ENCODE measurements at places on chromosomes 1 and 21.

DNA sequence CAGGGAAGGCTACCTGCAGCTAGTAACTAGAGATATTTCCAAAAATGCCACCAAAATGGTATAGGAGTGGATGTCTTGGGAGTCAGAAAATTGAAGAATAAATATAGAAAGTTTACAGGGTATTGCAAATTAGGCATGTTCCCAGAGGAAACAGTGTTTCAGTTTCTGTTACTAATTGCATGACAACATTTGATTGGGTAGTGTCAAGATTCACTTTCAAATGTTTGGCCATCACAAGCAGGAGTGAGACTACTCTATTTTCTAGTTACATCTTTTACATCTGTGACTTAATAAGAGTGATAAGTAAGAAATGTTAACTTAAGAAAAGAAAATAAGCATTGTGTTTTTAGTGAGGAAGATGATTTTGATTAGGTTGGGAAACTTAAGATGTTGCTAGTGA lies 30.2 kb downstream of the AMY1C start:
- no peak for DNase-seq

- DNase-seq, result no peak
These were observed 737 bp downstream of the HES4 start for GRCh38 chr1:998995-999724.

DNA sequence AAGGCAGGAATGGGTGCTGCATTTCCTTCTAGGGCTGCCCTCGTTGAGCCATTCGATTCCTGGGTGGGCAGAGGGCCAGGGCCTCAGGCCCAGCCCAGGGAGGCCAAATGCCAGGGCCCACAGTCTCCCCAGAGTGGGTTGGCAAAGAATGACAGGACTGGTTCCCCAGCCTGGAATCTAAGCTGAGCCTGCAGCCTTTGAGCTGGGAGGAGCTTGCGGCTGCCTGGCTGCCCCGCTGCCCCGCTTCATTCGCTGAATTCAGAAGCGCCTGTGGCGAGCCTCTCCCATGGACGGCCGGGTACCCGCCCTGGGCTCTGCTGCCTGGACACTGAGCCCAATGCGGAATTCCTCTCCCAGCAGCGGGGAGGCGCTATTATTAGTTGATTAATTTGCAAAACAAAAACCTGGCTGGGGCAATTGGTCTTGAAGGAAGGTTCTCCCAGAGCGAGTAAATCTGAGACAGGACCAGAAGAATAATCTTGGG lies 32.3 kb upstream of the TARDBP start:
- DNase-seq, result peak; percentile 71

DNA sequence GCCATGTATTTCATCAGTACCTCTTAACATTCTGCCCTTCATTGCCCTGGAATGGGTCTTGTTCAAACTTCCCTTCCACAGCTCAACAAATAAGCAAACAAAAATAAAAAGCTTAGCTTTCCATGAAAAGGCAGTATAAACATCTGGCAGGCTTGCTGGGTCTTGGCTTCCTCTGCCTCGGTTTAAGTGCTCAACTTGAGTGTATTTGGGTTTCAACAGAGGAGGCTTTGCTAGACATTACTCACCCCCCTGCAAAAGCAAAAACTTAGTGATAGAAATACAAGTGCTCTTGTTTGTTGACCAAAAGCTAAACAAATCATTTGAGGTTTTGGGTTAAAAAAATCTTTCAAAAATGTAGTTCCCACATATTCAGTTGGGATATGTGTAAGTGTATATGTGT lies 518.5 kb downstream of the PLPP3 start:
- DNase-seq, result peak; percentile 56

DNA sequence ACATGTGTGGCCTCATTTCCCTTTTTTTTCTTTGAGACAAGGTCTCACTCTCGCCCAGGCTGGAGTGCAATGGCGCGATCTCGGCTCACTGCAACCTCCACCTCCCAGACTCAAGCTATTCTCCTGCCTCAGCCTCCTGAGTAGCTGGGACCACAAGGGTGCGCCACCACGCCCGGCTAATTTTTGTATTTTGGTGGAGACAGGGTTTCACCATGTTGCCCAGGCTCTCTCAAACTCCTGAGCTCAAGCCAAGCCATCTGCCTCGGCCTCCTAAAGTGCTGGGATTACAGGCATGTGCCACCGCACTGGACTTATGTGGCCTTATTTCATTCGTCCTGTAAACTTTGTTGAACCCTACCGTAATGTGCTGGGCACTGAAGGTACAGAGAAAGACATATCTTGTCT lies 569 bp upstream of the WARS2 start:
- no peak for DNase-seq

GRCh38 chr1:89563957-89564604 lies 39.5 kb downstream of the LRRC8B start:
- DNase-seq, result no peak

GRCh38 chr1:65048335-65048734 lies 82.0 kb upstream of the JAK1 start:
- DNase-seq, result no peak

DNA sequence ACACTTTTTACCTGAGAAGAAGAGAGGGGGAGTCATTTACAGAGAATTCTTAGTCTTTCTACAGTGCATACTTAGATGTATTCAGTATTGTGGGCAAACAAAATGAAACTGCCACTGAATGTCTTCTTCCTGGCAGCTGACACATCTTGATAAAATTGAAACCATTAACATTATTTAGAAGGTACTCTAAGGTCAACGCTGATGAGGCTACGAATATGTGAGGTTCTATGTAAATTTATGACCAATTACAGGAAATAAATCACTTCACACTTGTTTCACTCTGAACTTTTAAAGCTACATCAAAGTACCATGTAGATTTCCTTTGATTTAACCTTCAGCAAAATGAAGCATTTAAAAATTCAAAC lies 51.3 kb upstream of the GFI1 start:
- no peak for DNase-seq

GRCh38 chr1:5979536-5980313 lies 12.5 kb downstream of the NPHP4 start:
- no peak for DNase-seq

DNA sequence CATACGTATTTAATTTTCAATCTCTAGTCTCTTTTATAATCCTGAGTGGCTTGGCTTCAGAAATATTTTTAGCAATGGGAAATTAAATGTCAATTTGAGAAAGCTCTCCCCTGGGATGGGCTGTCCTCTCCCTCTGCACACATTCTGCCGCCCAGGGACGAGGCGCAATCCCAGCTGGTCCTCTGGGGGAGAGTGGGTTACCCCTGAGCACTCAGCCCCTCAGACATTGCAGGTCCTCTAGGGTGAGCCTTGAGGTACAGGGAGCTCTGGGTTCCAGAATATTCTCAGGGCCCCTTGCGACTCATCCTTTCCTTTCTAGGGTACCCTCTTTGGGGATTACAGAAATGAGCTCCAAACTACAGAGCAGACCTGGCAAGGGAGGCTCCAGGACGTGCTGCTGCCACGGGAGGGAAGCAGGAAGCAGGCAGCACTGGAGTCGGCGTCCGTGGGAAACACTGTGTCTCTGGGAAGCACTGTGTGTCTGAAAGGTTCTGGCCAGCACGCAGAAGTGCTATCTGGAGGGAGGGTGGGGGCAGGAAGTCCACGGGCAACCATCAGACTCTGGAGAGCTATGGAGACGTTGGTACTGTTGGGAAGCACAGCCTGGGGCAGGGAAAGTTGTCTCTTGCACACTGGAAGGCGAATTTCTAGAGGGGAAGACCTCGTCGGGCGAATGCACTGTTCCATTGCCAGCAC lies 343.3 kb upstream of the VAMP3 start:
- no peak for DNase-seq

GRCh38 chr1:169644297-169644696 lies 14.4 kb upstream of the SELP start:
- no peak for DNase-seq

GRCh38 chr1:60149251-60149650 lies 75.7 kb upstream of the C1orf87 start:
- DNase-seq, result no peak

- no peak for DNase-seq
These were observed 344.6 kb downstream of the LMO4 start for GRCh38 chr1:87673309-87673708.

DNA sequence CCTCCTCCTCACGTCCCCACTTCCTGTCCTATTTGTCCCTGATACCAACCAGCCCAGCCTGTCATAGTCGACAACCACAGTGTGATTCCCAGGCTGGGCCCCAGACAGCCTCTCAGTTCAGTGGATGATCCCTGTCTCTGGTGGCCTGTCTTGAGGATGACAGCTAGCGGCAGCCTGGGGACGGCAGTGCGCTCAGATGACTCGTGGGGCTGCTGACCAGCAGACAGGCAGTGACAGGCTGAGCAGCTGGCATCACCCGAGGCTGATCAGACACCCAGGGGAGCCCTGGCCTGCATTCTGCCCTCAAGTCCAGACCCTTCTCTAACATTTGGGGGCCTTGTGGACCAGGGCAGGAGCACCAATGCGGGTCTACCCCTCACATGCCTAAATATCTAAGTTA lies 21.0 kb downstream of the NKAIN1 start:
- no peak for DNase-seq

GRCh38 chr1:153261281-153262069 lies 2.0 kb downstream of the LORICRIN start:
- no peak for DNase-seq

- no peak for DNase-seq
These were observed 32.2 kb upstream of the H6PD start for GRCh38 chr1:9202240-9202870.

GRCh38 chr1:3564921-3565831 lies 46.1 kb downstream of the MEGF6 start:
- no peak for DNase-seq

- no peak for DNase-seq
These were observed 118.0 kb upstream of the PLPPR4 start for GRCh38 chr1:99146129-99146848.

DNA sequence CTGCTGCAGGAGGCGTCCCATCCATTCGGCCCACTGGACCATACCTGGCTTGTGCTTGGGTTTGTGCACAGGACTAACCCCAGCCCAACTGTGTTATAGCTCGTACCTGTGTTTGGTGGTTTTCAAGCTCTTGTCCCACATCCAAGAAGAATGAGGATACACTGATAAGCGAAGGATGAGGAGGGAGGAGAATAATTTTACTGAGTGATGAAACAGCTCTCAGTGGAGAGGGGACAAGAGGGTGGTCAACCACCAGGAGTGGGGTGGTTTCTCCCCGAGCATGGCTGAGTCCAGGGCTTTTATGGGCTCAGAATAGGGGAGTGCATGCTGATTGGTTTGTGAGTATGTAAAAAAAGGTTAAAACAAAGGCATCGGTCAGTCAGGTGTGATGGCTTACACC lies 12.1 kb upstream of the USP48 start:
- no peak for DNase-seq

GRCh38 chr1:86773341-86774288 lies 69.2 kb downstream of the SH3GLB1 start:
- DNase-seq, result no peak

GRCh38 chr1:228081578-228082213 lies 812 bp upstream of the ARF1 start:
- DNase-seq, result no peak

GRCh38 chr1:62435231-62436038 lies 1.4 kb upstream of the USP1 start:
- DNase-seq, result no peak

DNA sequence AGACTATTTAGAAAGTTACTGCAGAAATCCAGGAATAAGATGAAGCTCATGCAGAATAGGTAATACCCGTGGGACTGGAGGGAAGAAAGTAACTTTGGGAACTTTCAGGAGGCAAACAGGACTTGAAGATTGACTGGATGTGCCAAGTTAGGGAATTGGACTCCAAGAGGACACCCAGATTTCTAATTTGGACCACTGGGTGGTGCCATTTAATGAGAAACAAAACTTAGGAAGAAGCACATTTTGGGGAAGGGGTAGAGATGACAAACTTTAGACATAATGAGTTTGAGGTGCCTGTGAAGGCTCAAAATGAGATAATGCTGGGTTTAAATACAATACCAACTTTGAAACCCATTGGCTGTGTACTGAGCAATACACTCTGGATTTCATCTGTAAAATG lies 3.3 kb upstream of the B4GALT3 start:
- DNase-seq, result no peak

DNA sequence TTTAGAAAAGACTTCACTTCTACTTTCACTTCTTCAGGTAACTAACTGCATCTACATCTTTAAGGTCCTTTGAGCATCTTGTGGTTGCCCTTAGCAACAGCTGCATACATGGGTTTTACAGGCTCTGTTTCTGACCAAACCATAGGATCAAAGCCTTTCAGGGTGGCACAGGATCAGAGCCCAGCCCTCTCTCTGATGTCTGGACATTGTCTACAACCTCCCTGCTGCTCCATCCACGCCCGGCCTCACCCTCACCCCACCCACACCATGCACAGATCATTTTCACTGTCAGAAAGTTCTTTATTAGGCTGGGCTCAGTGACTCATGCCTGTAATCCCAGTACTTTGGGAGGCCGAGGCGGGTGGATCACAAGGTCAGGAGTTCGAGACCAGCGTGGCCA lies 5.2 kb downstream of the NCF2 start:
- no peak for DNase-seq

- DNase-seq, result no peak
These were observed 9.8 kb upstream of the P3R3URF start for GRCh38 chr1:46186076-46186475.

DNA sequence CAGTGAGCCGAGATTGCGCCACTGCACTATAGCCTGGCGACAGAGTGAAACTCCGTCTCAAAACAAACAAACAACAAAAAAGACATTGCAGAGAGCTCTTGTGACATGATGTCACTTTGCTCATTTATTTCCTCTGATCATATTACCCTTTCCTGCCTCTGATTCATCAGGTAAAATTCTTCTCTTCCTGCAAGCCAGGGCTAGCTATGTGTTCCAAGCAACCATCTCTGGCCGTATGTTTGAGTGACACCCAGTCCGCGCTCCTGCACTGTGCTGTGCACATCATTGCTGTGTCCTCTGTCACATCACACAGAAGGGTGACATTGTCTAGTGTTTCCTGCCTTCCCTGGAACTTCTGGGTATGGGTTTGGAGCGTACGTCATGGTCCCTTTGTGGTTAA lies 251.3 kb downstream of the PCP4 start:
- no peak for DNase-seq

GRCh38 chr1:46274225-46275029 lies 26.9 kb downstream of the RAD54L start:
- no peak for DNase-seq

- no peak for DNase-seq
These were observed 42.0 kb upstream of the DUSP10 start for GRCh38 chr1:221783936-221784335.
